ENCODE measurements at places on chromosomes 7 and 10.

GRCh38 chr7:128200376-128200775 lies 40.7 kb upstream of the LEP start:
- no peak for DNase-seq

- no peak for DNase-seq
These were observed 62.4 kb upstream of the WAPL start for GRCh38 chr10:86583983-86584382.

DNA sequence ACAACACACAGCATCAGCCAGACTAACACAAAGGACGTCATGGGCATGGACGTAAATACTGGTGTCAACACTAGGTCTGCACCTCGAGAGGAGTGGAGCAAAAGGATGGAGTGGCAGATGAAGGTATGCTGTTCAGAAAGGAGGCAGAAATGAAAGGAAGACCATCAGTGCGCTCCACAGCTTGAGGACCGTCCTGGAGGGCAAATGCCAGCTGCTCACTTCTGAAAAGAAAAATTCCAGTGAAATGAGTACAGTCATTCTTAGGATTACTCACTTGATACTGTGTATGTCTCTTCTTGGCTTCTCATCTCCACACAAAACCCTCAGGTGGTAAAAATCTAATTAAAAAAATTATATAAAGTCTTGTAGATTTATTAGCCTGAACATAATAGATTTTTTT lies 44.8 kb downstream of the EGFR start:
- DNase-seq: peak; percentile 72

DNA sequence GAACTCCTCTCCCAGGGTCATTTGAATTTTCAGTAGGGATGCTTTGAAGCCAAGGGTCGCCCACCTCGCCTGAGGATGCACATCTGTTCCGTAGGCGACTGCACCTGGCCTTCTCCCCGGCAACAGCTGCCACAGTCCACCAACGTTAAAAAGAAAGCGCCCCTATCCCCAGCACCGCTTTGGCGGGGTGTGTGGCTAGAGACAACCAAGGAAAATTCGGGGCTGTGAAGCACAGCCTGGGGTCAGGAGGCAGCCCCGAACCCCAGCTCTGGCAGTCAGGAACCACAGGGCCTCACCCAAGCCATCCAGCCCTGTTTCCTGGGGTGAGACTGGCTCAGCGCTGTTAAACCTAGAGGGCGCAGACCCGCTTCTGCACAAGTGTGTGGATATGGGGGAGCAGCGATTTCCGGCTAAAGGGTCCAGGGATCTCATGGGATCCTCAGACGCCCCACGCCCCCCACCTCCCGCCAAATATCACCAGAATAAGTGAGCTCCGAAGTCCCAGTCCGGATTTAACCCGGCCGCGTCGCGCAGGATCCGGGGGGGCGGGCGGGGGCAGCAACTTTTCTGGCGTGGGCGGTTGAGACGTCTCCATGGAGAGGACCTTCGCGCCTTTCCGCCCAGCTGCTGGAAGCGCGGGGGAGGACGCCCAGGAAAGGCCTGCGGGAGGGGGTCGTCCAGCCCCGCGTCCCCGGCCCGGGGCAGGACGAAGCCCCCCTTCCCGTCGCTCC lies 822 bp downstream of the ZC3HAV1L start:
- DNase-seq: peak; percentile 26

- DNase-seq: no peak
These were observed 258.0 kb downstream of the CELF2 start for GRCh38 chr10:11275651-11276050.

DNA sequence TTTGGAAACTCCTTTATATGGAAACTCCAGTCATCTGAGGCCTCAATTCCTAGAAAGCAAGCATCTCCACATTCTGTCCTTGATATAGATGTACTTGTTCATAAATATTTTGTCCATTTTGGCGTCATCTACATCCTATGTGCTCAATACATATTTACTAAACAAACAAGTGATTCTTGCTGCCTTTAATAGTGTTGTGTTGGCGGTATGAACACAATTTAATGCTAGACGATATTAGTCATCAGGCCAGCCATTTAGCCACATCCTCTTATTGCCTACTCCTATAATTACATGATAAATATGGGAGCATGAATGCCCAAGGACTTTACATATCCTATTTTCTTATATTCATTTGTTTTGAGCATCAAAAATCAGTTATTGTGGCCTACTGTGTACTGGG lies 18.5 kb upstream of the IFRD1 start:
- DNase-seq: no peak

DNA sequence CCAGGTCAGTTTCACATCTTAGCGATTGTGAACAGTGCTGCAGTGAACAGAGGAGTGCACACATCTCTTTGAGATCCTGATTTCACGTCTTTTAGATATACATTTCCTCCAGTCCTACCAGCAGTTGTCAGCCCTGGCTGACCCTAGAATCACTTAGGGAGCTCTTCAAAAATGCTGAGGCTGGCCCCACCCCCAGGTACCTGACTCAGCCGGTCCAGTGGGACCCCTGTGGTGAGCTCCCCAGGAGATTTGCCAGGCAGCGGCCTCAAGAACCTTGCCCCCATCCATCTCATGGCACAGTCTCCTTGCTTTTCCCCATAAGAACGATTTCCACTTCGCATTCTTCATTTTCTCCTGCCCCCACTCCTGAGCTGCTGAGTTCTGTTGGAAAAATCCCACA lies 45.5 kb downstream of the TEX36 start:
- no peak for DNase-seq

GRCh38 chr7:95907337-95907736 lies 135.0 kb downstream of the DYNC1I1 start:
- DNase-seq: no peak

DNA sequence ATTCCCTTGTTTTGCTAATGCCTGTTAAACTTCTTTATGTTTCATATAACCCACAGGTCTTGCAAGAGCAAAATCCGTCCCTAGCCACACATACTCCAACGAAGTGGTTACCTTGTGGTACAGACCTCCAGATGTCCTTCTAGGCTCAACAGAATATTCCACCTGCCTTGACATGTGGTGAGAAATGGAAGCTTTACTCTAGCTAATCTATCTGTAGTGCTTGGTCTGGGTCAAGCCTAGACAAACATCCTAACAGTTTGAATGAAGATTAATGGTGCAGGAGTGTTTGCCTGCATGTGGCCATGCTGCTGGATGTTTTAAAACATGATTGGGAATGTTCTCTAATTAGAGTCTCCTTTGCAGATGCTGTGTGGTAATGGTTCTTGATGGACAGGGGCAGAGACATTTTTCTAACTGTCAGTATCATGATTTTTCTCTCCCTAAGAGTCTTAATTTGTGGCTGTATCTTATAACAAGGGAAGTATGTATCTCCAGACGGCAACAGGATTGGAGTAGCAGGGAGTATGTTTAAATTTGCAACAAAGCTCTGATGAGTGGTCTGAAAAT lies 308.5 kb upstream of the FZD1 start:
- no peak for DNase-seq

GRCh38 chr10:127715249-127715648 lies 21.7 kb upstream of the FOXI2 start:
- DNase-seq: no peak

DNA sequence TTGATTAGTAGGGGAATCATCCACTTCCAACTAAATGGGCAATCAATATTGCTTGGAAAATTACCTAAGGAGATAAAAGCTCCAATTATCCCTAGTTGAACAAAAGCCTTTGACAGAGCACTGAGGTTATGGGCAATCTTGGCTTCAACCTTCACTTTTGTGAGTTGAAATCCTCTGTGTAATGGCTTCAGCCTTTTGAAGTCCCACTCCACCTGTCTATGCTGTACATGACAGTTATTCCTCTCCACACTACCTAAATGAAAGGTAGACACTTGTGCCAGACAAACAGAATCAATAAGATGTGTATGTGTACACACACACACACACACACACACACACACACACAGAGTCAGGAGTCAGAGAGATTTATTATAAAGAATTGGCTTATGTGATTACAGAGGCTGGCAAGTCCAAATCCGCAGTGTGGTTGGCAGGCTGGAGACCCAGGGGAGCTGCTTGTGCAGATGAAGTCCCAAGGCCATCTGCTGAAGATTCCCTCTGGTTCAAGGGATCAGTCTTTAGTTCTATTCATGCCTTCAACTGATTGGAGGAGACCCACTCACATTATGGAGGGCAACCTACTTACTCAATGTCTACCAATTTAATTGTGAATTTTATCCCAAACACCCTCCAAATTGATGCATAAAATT lies 164.8 kb upstream of the CDC14C start:
- no peak for DNase-seq

DNA sequence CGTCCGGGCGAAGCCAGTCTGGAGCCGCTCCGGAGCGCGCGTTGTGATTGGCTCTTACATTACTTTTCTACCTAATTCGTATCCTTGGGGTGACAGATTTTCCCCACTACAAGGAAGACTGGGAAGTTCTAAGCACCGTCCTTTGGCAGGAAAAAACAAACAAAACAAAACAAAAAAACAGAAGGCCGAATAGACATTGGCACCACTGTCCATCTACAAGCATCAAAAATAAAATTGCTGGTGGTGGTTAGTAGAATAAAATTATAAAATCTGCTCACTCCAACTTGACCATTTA lies 651 bp upstream of the SKAP2 start:
- DNase-seq: no peak

DNA sequence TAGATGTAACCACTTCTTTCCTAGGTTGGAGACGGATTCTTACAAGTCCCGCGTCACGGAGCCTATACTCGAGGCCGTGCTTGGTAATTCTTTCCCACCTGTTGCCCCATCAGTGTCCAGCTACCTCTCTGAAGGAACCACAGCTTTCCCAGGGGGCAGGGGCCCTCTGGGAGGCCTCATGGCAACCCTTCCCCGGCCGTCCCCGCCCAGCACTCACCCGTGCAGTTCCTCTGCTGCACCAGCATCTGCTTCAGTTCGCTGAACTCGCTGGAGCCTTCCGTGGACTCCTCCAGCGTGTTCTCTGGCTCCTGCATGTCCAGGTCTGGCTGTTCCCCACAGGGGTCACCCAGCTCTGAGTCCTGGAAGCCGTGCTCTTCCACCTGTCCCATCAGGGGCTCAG lies 24.5 kb downstream of the ZNF777 start:
- no peak for DNase-seq
